ENCODE measurements at places on chromosomes 4 and X.

DNA sequence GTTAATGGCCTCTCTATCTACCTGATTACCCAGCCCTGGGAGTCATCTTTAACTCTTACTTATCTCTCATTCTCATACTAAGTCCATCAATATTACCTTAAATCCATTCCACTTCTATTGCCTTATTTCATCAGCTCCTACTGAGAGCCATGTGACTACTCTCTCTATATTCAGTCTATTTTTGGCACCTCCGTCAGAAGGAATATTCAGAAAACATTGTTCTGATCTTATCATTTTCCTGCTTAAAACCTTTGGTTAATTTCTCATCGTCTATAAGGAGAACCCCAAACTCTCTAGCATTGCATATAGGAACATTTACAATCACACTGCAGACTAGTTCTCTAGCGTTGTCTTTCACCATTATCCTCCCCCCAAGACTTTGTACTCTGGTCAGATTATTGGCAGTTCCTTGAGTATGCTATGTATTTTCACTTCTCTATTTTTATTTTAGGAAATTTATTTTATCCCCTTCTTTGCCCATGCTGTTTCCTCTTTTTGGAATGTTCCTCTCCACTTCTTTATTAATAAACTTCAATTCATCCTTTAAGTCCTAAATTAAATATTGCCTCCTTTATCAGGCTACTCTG lies 13.7 kb upstream of the AMMECR1 start:
- no peak for DNase-seq

DNA sequence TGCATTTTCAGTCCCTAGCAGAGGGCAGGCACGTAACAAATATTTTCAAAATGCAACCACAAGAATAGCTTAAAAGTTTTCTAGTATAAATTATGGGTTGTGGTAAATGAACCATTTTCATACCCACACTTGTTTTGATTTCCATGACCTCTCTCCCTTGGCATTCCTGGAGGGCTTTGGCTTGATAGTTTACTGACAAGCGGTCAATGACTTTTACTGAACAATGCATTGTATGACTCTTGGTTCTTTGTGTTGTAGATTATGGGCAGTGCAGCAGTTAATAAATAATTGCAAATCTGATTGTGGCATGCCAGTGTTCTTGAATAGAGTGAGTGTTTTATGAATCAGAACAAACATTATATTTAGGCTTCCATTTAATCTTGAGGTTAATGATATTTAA lies 285.2 kb upstream of the ARX start:
- no peak for DNase-seq

DNA sequence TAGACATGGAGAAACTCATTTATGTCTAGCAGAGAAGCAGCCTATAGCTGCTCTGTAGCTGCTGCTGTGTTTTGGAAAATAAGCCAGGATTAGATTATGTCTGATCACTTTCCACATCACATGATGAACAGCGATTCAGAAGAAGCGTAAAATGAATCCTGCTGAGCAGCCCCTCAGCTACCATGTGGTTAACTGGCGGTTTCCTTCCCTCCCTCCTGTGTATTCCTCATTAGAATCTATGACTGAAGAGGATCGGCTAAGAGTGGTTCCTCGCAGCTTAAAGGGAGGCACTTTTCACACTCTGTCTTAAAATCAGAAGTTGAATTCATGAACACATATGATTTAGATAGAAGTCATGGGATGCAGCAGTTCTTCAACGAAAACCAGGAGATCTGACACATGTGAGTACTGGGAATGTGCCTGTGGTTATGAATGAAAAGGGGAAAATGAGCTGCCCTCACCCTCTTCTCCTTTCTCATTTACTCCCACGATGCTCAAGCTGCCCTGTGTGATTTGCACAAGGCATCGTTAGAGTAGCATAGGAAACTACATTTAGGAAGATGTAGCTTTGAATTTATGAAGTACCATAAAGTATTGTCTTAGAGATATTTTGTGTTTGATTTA lies at the start of gene PPEF1:
Gene PPEF1, plus strand, starts transcription at position 220 of the 624 bp plus-strand sequence. Its CDS starts 136 bp downstream, at position 356.
- no peak for DNase-seq

GRCh38 chr4:78031417-78031950 lies 25.6 kb upstream of the FRAS1 start:
- no peak for DNase-seq

- DNase-seq: no peak
Measured at GRCh38 chr4:113958766-113959538, 20.5 kb downstream of the ARSJ start.
